NCI-H774 (cell line): ENCODE measurements at places on chromosomes 6 and 20.

- no peak for DNase-seq
Observed at GRCh38 chr6:73644941-73645591, 8.7 kb downstream of the SLC17A5 start.

DNA sequence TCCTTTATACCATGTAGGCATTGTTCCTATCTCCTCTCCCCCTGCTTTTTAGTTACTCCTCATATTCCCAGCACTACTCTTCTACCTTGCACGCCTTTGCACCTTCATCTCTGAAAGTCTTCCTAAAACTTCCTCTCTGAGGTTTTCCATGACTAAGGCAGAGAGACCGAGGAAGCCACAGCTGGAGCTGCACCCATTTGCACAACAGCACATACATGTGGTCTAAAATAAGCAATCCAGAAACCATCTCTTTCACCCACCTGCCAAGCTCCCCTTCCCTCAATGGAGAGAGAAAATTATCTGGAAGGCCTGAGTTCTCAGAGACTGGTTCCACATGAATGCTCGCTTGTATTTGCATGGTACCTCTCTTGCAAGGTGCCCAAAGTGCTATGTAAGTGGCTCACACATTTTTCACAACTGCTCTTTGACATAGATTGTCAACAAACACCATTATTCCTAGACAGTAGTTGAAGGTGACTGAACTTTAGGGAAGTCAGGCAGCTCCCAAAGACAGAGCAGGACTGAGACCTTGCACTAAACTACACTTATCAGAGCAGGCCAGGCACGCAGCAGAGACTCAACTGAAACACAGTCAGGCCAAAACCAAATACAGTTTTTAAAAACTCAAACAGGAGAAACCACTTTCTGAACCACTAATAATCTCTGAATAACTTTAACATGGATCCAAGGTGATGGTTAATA is 313.2 kb downstream of the TFAP2A start:
- DNase-seq = no peak

DNA sequence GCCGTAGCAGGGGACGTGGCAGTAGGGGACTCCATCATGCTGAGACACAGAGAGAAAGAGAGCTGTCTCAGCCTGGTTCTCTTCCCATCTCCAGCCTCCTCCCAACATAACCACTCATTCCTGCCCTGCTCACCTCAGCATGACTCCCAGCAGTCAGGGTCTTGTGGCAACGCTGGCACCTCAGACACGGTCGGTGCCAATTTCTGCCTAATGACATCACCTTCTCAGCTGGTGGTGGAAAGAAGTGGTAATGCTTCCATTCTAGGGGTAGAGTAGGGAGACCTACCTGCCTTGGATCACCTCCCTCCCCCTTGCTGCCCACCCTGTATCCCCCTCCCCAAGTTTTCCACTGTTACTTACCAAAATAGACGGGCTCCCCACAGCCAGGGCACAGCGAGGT is 2.5 kb downstream of the CRIP3 start:
- DNase-seq = no peak

- DNase-seq = no peak
Observed at GRCh38 chr6:114830515-114830914, 487.7 kb upstream of the HS3ST5 start.

DNA sequence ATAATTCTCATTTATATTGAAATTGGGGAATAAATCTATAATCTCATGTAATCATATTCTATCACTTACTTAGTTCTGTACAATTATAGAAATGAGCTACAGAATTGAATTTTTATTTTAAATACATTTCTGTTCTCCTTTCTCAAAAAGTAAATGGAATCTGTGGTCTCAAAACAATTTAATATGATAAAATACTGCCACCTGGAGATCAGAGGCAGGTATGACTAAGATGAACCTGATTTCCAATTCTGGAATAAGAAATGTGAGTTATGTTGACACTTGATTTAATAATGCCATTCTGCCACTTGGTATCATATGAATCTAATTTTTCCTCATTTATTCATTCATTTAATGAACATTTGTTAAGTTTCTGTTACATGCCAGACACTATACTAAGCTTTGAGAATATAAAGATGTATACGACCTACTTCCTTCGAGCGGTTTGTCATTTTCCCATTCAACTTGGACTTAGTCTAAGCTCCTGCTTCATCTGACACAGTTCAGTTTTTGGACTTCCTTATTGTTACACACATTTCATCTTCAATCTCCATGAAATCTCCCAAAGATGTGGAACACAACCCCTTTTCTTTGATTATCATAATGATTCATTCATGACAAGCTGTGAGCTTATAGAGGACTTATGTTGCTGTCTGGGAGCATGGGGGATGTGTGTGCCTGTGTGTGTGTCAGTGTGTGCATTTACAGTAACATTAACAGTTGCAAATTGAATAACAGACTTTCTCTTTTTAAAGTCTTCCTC is 7.5 kb upstream of the CCDC28A start:
- peak; percentile 41 for DNase-seq

- no peak for DNase-seq
Observed at GRCh38 chr6:132365281-132365907, 35.9 kb downstream of the MOXD1 start.

DNA sequence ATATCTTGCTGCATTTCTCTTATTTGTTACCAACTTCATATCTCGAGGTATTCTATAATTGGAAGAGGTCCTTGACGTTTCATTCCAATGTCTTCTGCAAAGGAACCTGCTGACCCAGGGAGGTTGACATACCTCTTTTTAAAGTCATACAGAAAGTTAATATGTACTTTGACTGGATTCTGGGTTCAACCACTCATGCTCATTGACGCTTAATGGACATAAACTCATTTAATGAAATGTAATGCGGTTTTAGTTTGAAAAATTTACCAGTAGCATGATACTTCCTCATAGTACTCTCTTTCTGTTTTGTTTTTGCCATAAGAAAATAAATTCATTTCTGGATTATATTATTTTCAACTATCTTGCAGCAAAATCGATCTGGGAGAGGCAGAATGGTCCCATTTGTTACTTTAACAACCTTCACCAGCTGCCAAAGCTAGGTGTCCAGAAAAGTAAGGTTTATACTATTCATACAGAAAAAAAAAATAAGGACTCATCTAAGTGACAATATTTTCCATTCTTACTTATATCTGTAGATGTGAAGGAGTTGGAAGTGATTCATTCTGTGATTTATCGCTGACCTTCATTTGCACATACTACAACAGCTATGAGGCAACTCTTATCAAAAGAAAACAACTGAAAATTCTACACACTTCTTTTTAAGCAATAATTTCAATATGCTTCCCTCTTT is 101.6 kb downstream of the ATXN1 start:
- no peak for DNase-seq

GRCh38 chr6:52522655-52523054 is 54.2 kb downstream of the TRAM2 start:
- no peak for DNase-seq

GRCh38 chr20:19501476-19502115 is 256.5 kb upstream of the RIN2 start:
- DNase-seq = no peak

GRCh38 chr6:71091956-71092355 is 135.1 kb upstream of the B3GAT2 start:
- no peak for DNase-seq

DNA sequence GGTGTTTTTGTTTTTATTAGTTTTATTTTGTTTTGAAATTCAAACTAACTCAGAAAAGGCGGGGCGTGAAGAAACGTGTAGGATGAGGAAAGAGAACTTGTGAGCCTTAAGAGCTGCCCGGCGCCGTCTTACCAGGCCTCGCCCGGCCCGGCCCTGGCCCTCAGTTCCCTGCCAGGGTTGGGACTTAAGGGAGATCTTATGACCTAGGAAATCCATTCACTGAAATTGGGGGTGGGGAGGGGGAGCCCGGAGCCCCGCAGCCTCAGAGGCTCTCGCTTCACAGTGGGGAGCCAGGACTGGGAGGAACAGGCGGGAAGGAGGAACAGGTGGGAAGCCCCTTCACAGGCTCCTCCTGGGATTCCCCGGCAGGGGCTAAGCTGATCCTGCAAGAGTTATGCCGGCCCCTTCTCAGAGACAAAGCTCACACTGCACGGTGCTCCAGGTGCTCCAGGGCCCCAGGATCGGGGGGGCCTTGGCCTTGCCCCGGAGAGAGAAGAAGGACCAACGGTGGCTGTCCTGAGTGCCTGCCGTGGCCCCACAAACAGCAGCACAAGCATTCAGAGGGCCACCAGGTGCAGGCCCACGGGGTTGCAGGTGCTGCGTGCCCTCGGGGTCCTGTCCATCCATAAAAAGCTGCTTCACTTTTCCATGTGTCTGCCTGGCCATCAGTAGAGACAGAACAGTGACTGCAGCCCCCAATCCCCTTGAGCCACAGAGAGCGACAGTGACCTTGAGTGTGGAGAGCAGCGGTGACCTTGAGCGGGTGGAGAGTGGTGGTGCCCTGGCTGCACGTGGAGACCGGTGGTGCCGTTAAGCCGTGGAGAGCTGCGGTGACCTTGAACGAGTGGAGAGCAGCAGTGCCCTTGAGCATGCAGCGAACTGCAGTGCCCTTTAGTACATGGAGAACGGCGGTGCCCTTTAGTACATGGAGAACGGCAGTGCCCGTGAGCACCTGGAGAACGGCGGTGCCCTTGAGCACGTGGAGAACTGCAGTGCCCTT is 152.7 kb downstream of the DLL1 start:
- DNase-seq = no peak

DNA sequence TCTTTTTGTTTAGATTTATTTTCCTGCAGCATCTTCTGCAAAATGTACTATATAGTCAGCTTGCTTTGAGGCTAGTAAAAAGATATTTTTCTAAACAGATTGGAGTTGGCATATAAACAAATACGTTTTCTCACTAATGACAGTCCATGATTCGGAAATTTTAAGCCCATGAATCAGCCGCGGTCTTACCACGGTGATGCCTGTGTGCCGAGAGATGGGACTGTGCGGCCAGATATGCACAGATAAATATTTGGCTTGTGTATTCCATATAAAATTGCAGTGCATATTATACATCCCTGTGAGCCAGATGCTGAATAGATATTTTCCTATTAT is 3.2 kb downstream of the FOXC1 start:
- no peak for DNase-seq

GRCh38 chr6:71766796-71767195 is 119.6 kb upstream of the RIMS1 start:
- no peak for DNase-seq

GRCh38 chr6:20998748-20999448 is 464.6 kb downstream of the CDKAL1 start:
- no peak for DNase-seq

DNA sequence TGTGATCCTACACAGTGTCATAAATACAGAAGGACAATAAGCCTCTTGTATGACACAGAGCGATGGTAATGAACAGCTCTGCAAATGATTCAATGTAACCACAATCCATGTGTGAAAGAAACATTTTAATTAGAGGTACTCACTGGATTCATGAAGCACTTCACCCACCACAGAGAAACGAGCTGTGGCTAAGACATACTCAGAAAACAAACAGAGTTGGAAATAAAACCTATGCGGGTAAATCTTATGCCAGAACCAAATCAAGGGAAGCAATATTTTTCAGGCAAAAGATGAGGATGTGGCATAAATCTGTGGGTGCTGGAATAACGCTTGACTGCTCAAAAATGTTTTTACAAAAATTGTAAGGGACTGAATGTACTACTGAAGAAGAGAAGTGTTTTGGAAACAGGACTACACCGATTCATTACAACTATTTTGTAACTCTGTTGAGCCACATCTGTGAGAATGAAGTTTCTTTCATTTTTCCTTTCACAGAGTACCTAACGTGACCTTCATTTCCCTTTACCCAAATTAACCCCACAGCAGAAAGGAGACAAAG is 112.1 kb downstream of the WDR27 start:
- DNase-seq = peak; percentile 45
